ENCODE measurements at places on chromosomes 5 and 9. TPM values are rescaled to one million over a fixed set of nuclear protein-coding genes. Genes with fewer than 3 reads are reported as not detected.

RAB14 gene
- 29.7 TPM for total RNA-seq

CDKN2B-AS1 gene
- total RNA-seq, result 0.52 TPM

ZNF354B gene
- total RNA-seq, result 17.0 TPM

WDR38 gene
- total RNA-seq, result not detected

ENTPD2 gene
- total RNA-seq, result 1.2 TPM

NRARP gene
- total RNA-seq, result 2.9 TPM

SHROOM1 gene
- total RNA-seq, result 21.2 TPM

PAEP gene
- total RNA-seq, result not detected

C8G gene
- not detected for total RNA-seq

DOLK gene
- total RNA-seq, result 10.4 TPM

PLAC8L1 gene
- total RNA-seq, result not detected

ZNF608 gene
- total RNA-seq, result 28.7 TPM

ZNF474 gene
- not detected for total RNA-seq

GCNT4 gene
- total RNA-seq, result 7.8 TPM

DNA sequence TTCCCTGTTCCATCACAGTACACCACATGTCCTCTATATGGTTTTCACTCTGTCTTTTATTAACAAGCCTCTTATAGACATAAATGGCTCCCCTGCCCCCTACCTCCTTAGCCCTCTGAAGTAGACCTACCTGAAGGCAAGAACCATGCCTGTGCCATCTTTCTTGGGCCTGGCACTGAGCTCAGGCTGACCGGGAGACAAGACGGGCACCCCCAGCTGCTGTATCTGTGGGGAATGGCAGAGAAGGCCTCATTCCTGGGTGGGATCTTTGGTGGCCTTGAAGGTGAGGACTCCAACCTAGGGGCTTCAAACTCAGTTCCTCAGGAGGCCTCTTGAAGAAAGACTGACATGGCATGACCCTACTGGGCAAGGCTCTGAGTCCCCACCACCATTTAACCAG is 109.9 kb downstream of the GABBR2 start:
- no peaks in the 10 kb centered on the region for H3K36me3 ChIP-seq
- no peak for DNase-seq
- H3K4me1 ChIP-seq, result no peaks in the 10 kb centered on the region
- H3K27ac ChIP-seq, result no peak overlapping the region

GRCh38 chr9:112299514-112299913 is 33.9 kb downstream of the PTBP3 start:
- no peak for DNase-seq
- no peak overlapping the region for H3K27ac ChIP-seq
- H3K27me3 ChIP-seq, result no peaks in the 10 kb centered on the region
- no peak overlapping the region for H3K4me3 ChIP-seq
- peaks cover 17% of the 10 kb centered on the region for H3K4me1 ChIP-seq
- no peaks in the 10 kb centered on the region for H3K36me3 ChIP-seq

- no peaks in the 10 kb centered on the region for H3K4me1 ChIP-seq
- no peak overlapping the region for H3K27ac ChIP-seq
- no peaks in the 10 kb centered on the region for H3K36me3 ChIP-seq
- DNase-seq, result no peak
- H3K27me3 ChIP-seq, result no peaks in the 10 kb centered on the region
Measured at GRCh38 chr5:158368686-158369085, 509.7 kb upstream of the CLINT1 start.

DNA sequence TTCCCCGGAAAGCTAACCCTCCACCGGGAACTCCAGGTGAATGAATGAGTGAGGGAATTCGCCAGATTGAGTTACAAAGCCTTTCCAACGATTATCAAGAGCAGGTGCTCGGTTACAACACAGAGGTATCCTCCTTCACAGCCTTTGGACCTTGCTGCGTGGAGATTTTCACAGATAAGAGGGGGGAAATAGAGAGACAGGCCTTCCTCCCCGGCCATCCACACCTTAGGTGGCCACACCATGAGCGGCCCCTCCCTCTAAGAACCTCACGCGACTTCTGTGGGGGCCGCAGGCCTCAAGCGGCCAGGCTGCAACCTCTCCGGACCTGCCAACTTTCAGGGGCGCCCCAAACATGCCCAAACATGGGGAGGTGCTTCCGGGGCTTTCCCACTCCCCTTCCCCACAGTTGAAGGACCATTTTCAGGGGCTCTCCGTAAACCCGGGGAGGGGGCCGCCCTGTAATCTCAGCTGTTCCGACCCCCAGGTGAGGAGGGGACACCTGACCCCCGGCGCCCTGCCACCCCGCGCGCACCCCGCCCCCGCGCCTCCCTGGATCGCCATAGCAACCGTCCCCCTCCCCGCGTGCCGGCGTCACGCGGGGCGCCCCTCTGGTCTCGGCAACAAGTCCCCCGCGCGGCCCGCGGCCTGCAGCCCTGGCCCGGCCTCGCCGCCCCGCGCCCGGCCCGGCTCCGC is 603 bp downstream of the DENND1A start:
- no peaks in the 10 kb centered on the region for H3K36me3 ChIP-seq
- peak overlapping the region; percentile 78 for H3K27ac ChIP-seq
- H3K4me1 ChIP-seq, result peaks cover 28% of the 10 kb centered on the region
- H3K27me3 ChIP-seq, result no peaks in the 10 kb centered on the region
- no peak for DNase-seq

DNA sequence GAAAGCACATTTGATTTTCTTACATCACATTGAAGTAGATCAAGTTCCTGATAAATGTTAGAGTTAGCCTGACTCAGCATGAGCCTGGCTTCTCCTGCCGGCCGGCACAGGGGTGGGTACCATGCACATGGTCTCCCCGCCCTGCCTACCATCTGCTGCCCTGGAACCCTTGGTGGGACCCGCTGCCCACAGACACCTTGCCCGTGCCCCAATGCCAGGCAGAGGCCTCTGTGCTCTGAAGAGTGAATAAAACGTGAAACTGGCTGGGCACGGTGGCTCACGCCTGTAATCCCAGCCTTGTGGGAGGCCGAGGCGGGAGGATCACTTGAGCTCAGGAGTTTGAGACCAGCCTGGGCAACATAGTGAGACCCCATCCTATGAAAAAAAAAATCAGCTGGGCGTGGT is 17.3 kb downstream of the EXD3 start:
- H3K36me3 ChIP-seq, result peaks cover 5% of the 10 kb centered on the region
- H3K27me3 ChIP-seq, result no peaks in the 10 kb centered on the region
- no peak overlapping the region for H3K27ac ChIP-seq
- no peak for DNase-seq

DNA sequence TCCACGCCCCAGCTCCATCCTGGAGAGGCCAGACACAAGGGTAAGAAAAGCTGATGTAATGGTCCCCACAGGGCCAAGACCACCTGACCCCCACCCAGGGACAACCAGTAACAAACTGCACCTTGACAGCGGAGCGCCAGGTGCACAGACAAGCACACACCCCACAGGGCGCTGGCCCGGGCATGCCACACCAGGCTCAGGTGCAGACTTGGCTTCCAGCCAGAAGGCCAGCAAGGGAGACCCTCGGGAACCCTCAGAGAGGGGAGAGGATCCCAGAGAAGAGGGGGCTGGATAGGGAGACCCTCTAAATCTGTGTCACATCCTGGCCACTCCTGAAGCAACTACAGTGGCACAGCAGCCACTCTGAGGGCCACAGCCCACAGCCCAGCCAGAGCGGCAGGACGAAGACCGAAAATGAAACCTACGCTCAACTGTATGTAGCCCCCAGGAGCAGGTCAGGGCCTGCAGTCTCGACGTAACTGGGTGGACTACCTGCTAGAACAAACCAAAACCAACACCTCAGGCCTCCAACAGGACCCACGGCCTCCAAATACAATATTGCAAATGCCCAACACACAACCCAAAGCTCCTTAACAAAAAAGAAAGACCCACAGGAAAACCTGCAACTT is 18.5 kb downstream of the CAMSAP1 start:
- no peak overlapping the region for H3K4me3 ChIP-seq
- no peak for DNase-seq

DNA sequence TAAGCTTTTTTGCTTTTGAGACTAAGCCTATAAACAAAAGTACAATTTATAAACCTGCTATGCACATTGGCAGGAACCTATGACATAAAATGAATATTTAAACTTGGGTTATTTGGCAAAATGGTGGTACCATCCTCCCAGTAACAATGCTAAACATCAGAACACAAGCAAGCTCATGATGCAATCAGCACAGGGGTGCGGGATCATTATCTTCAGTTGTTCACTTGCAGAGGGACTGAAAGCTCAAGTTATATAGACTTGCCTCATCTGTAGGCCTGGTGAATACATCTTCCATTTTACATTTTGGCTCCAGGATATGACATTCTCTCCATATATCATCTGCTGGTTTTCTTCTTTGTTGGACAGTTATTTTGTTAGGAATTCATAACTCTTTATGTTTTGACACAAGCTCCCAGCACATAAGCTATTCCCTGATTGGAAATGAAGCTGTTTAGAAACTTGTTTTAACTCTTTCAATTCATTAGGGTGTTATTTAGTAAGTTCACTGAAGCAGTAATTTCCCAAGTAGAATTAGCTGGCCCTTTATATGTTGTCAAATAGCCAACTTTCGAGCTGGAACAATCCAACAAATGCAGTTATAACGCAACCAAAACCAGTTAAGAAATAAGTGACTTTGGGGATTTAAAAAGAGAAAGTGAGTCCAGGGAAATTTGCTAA is 124.7 kb upstream of the LIFR start:
- H3K36me3 ChIP-seq, result no peaks in the 10 kb centered on the region
- no peak overlapping the region for H3K27ac ChIP-seq
- H3K27me3 ChIP-seq, result no peaks in the 10 kb centered on the region
- no peaks in the 10 kb centered on the region for H3K4me1 ChIP-seq
- DNase-seq, result no peak
- H3K4me3 ChIP-seq, result no peak overlapping the region

GRCh38 chr9:130237076-130237475 is 28.5 kb upstream of the HMCN2 start:
- peaks cover 45% of the 10 kb centered on the region for H3K4me1 ChIP-seq
- H3K4me3 ChIP-seq, result no peak overlapping the region
- H3K27ac ChIP-seq, result peak overlapping the region; percentile 83
- H3K36me3 ChIP-seq, result peaks cover 23% of the 10 kb centered on the region
- no peaks in the 10 kb centered on the region for H3K27me3 ChIP-seq

GRCh38 chr9:19201899-19202891 is 28.3 kb upstream of the DENND4C start:
- no peak overlapping the region for H3K4me3 ChIP-seq
- H3K27me3 ChIP-seq, result no peaks in the 10 kb centered on the region
- no peak for DNase-seq
- no peaks in the 10 kb centered on the region for H3K4me1 ChIP-seq
- no peak overlapping the region for H3K27ac ChIP-seq
- no peaks in the 10 kb centered on the region for H3K36me3 ChIP-seq

DNA sequence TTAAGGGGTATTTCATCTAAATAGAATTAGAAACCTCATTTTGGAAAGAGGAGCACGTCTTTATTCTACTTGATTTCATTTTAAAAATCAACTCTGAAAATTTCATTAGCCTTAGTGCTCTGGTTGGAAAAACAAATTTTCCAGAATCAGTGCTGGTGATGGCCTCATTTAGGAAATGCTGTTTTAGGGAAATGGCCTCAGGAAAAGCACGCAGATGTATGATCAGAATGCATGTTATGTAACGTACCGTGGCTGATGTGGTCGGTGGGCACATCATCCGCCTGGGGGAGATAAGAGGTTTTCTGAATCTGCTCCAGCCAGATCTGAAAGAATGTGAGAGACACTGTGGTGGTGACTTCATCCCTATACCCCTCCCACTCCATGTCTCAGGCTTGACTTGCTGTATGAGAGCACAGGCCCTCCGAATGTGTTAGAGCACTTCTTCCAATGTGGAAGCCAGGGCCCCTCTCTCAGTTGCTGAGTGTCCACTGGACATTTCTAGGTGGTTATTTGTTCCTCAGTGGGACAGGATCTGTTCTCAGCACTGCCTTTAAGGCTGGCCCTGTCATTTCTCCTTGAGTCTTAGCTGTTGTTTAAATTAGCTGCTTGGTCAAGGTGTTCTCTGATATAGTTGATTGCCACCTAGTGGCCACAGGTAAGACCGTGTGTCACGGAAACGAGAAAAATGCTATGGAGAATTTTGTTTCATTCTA is 96.5 kb downstream of the ARHGAP26 start:
- H3K4me3 ChIP-seq, result no peak overlapping the region
- no peak overlapping the region for H3K27ac ChIP-seq
- H3K27me3 ChIP-seq, result no peaks in the 10 kb centered on the region
- DNase-seq, result no peak

GRCh38 chr5:143234162-143234842 is 169.2 kb downstream of the NR3C1 start:
- H3K4me1 ChIP-seq, result peaks cover 20% of the 10 kb centered on the region
- no peak overlapping the region for H3K27ac ChIP-seq
- H3K4me3 ChIP-seq, result no peak overlapping the region
- DNase-seq, result no peak
- no peaks in the 10 kb centered on the region for H3K27me3 ChIP-seq
- H3K36me3 ChIP-seq, result no peaks in the 10 kb centered on the region

GRCh38 chr5:34412736-34413135 is 243.4 kb upstream of the RAI14 start:
- no peak overlapping the region for H3K27ac ChIP-seq
- no peak for DNase-seq
- H3K4me3 ChIP-seq, result no peak overlapping the region
- H3K4me1 ChIP-seq, result no peaks in the 10 kb centered on the region
- H3K36me3 ChIP-seq, result no peaks in the 10 kb centered on the region

DNA sequence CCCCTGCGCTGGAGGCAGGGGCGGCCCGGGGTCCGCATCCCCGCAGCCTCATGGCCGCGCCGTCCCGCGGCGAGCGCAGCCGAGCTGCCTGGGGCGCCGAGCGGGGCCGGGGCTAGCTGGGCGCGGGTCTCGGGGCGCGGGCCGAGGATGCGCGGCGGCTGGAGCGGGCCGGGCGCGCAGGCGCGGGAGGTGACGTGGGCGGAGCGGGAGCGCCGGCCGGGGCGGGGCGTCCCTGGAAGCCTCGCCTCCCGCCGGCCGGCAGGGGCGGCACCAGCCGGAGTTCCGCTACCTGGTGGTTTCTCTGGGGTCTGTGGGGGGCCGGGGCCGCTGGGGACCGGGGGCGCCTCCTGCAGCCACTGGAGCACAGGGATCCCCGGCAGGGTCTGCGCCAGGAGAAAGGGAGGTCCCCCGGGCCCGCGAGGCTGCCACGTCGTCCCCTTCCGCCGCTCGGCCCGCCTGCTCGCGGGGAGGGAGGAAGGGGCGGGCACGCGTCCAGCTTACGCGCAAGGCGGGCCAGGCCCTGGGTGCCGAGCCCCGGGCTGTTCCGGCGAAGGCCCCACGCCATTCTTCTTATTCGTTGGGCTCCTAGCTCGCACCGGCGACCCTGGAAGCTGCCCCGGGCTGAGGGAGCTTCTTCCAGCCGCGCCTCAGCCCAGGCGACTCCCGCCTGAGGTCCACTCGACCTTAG is at the start of gene LPCAT1:
LPCAT1 (minus strand) TSS at position 168 of the 688 bp plus-strand sequence; CDS start at position 52, 116 bp downstream.
- H3K4me3 ChIP-seq, result peak within 1 kb of the TSS; percentile 90
- H3K4me1 ChIP-seq, result peaks cover 27% of the 10 kb centered on the region
- H3K27ac ChIP-seq, result peak within 1 kb of the TSS; percentile 91
- no peaks in the 10 kb centered on the region for H3K27me3 ChIP-seq
- no peak for DNase-seq
- peaks cover 13% of the 10 kb centered on the region for H3K36me3 ChIP-seq

- no peak overlapping the region for H3K4me3 ChIP-seq
- no peak for DNase-seq
- no peaks in the 10 kb centered on the region for H3K36me3 ChIP-seq
- no peaks in the 10 kb centered on the region for H3K27me3 ChIP-seq
- no peaks in the 10 kb centered on the region for H3K4me1 ChIP-seq
- H3K27ac ChIP-seq, result no peak overlapping the region
Measured at GRCh38 chr5:22293147-22293546, 560.0 kb downstream of the CDH12 start.
